ENCODE measurements at places on chromosomes 2 and 18. TPM values are rescaled to one million over a fixed set of nuclear protein-coding genes. Genes with fewer than 3 reads are reported as not detected.

The SMPD4 gene
- total RNA-seq: 9.8 TPM

The STK39 gene
- 1.4 TPM for total RNA-seq

The CYP26B1 gene
- total RNA-seq: 0.44 TPM

The RTP5 gene
- not detected for total RNA-seq

The PPM1G gene
- total RNA-seq: 78.8 TPM

The CLEC4F gene
- total RNA-seq: under 0.01 TPM

The PLEKHH2 gene
- not detected for total RNA-seq

The DTNA gene
- total RNA-seq: 0.44 TPM

The FLACC1 gene
- total RNA-seq: 0.60 TPM

The NDC80 gene
- total RNA-seq: 3.2 TPM

The M1AP gene
- total RNA-seq: not detected

The G6PC2 gene
- total RNA-seq: not detected

The ACOXL gene
- not detected for total RNA-seq

The PLGLB2 gene
- total RNA-seq: 1.2 TPM

The FAM237A gene
- total RNA-seq: not detected

The KRTCAP3 gene
- total RNA-seq: not detected

The PLA2R1 gene
- total RNA-seq: 7.0 TPM

The ESPNL gene
- total RNA-seq: not detected

The CCDC141 gene
- 0.87 TPM for total RNA-seq

The ANKRD36B gene
- 26.2 TPM for total RNA-seq

The DSG4 gene
- total RNA-seq: not detected

The PPP1CB gene
- total RNA-seq: 81.7 TPM

The RBKS gene
- 1.1 TPM for total RNA-seq

All from lung microvascular endothelial cell (primary cell).